ENCODE measurements at places on chromosomes 6 and 20.

GRCh38 chr6:49647476-49647875 is 10.8 kb upstream of the RHAG start:
- no peak for DNase-seq

DNA sequence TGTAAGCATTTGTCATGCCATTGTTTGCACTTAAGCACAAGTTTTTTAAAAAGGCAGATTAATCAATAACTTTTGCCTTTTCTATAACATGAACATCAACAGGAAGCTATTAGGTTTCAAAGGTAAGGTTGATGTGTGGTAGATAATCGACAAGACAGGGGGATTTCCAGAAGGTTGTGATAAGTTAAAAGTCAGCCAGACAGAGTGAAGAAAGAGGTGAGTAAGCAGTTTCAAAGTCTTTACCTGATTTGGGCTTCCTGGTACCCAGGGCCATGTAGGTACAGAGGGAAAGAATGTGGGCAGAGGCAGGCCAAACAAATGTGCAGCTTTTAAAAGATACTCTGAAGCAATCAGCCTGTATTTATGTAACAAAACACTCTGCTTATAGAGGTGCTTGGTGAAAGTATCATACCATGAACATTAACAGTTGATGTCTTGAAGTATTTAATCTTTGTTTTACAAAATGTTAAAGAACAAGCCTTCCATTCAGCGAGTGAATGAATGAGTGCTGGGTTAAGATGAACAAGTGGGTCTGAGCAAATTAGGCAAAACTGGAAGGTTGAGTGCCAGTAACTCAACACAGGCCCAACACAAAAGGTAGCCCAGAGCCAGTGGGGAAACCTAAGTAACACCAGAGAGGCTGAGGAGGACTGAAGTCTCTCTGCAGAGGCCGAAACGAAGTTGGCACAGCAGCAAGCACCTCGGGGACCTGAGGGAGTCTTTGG is 60.2 kb downstream of the LRRC1 start:
- no peak for DNase-seq

- DNase-seq = no peak
Observed at GRCh38 chr20:1867495-1868260, 27.5 kb upstream of the SIRPA start.

- DNase-seq = no peak
Observed at GRCh38 chr6:137921823-137922222, 54.8 kb downstream of the TNFAIP3 start.

GRCh38 chr6:63864671-63865318 is 229.2 kb downstream of the PHF3 start:
- DNase-seq = no peak

DNA sequence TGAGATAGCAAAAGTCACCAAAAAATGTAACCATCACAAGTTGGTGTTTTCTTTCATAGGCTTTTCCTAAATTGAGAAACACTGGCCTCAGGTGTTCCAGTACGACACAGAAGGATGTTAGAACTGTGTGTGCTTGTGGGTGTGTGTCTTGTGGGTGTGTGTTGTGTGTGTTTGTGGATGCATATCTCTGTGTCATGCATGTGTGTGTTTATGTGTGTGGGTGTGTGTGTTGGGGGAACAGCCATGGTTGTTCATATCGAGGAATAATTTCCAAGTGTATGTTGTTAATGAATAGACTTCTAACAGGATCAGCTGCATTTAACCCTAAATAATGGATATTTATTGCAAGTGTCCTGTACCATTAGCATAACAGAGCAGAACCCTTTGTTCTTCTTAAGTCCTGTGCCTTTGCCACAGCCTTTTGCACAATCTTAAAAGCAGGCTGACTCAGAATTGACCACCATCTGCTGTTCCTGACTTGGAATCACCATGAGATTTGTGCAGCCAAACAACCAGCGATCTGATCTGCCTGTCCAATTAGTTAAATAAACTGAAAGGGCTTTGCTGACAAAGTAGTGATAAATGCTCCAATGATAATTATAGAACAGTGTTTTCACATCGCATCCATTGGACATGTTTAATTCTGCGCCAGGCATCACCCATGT is 7.6 kb downstream of the CD93 start:
- DNase-seq = peak; percentile 92

All from NCI-H1417 treated with DMSO at 0.1 percent for 48 hours (cell line).